Neural crest cell (in vitro differentiated cells): ENCODE measurements at places on chromosomes 4 and X. TPM values are rescaled to one million over a fixed set of nuclear protein-coding genes. Genes with fewer than 3 reads are reported as not detected.

DNA sequence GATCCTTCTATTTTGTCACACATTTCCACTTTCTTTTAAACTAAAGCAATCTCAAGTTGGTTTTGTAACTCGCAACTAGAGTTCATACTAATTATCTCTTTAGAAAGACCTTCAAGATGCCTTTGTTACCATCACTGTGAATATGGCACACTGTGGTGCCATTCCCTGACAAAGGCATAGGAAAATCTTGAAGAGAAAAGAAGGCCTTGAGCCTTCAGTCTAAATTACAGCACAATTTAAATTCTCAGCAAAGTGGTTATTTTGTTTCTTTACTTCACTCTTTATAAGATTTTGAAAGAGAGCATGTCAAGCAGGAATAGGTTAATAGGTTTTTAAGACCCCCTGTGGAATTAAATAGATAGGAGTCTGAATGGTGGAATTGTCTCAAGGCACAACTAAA is 89.0 kb upstream of the BANK1 start:
- H3K4me3 ChIP-seq: no peak overlapping the region
- no peaks in the 10 kb centered on the region for H3K27me3 ChIP-seq
- DNase-seq: no peak

DNA sequence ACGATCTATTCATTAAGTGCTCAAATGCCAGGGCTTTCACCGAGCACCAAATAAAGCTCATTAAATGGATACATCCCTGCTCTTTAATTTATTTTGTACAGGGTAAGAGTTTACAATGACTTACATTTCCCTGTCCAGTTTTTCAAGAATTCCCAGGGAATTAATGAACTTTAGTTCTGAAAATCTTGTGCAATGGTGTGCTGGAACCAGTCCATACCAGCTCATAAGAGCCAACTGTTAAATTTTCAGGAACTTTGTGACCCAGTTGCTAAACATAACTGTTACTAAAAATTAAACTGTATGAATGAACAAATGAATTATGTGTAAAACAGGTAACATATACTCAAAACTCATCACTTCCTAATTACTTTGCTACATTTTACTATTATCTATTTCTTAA is 191.7 kb upstream of the RASGEF1B start:
- DNase-seq: no peak
- no peaks in the 10 kb centered on the region for H3K4me1 ChIP-seq
- H3K36me3 ChIP-seq: no peaks in the 10 kb centered on the region
- no peak overlapping the region for H3K4me3 ChIP-seq
- H3K27ac ChIP-seq: no peak overlapping the region

- H3K4me3 ChIP-seq: peak overlapping the region; percentile 99
- no peaks in the 10 kb centered on the region for H3K36me3 ChIP-seq
- H3K4me1 ChIP-seq: peaks cover 47% of the 10 kb centered on the region
- peak overlapping the region; percentile 98 for H3K27ac ChIP-seq
- peak; percentile 47 for DNase-seq
- H3K27me3 ChIP-seq: no peaks in the 10 kb centered on the region
Observed at GRCh38 chr4:75724867-75725724, 719 bp downstream of the USO1 start.

- peaks cover 50% of the 10 kb centered on the region for H3K27me3 ChIP-seq
- no peak within 1 kb of the TSS for H3K27ac ChIP-seq
- no peaks in the 10 kb centered on the region for H3K36me3 ChIP-seq
Observed at GRCh38 chr4:25862411-25863346, at the start of gene SEL1L3. Gene SEL1L3 (minus strand): TSS chr4:25862988. CDS start chr4:25862836, 152 bp downstream.

GRCh38 chrX:113920661-113921060 is 663.2 kb upstream of the HTR2C start:
- H3K27ac ChIP-seq: no peak overlapping the region
- H3K4me1 ChIP-seq: no peaks in the 10 kb centered on the region
- no peak overlapping the region for H3K4me3 ChIP-seq
- H3K27me3 ChIP-seq: peaks cover 2% of the 10 kb centered on the region
- H3K36me3 ChIP-seq: no peaks in the 10 kb centered on the region
- no peak for DNase-seq

DNA sequence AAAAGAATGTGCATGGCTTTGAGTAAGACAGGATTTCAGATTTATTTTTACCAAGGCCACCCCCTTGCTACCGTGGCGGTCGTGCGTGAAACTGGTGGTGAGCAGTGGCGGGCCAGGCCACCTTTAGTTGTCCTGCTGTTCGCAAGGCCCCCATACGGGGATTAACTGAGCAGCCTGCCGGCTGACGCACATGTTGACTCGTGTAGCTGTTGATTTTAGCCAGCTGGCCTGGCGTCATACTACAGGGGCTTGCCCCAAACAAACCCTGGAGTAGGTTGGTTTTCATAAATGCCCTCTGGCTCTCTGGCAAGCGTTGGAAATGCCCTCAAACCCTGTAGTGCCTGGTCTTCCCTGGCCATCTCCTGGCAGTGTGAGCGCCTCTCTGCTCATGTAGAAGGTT is 28.4 kb downstream of the WFS1 start:
- no peak for DNase-seq
- no peak overlapping the region for H3K4me3 ChIP-seq
- no peaks in the 10 kb centered on the region for H3K27me3 ChIP-seq
- no peaks in the 10 kb centered on the region for H3K4me1 ChIP-seq
- peaks cover 16% of the 10 kb centered on the region for H3K36me3 ChIP-seq

- H3K36me3 ChIP-seq: no peaks in the 10 kb centered on the region
- no peak overlapping the region for H3K4me3 ChIP-seq
- no peak overlapping the region for H3K27ac ChIP-seq
- no peaks in the 10 kb centered on the region for H3K27me3 ChIP-seq
Observed at GRCh38 chr4:155972098-155972497, 18.4 kb upstream of the CTSO start.

GRCh38 chrX:72201836-72202536 is 20.4 kb downstream of the PIN4 start:
- peaks cover 12% of the 10 kb centered on the region for H3K36me3 ChIP-seq
- no peaks in the 10 kb centered on the region for H3K27me3 ChIP-seq

GRCh38 chr4:102420563-102421398 is 75.5 kb upstream of the SLC39A8 start:
- no peaks in the 10 kb centered on the region for H3K27me3 ChIP-seq
- H3K27ac ChIP-seq: no peak overlapping the region
- H3K4me1 ChIP-seq: no peaks in the 10 kb centered on the region

GRCh38 chr4:62571494-62571893 is 1371.4 kb downstream of the ADGRL3 start:
- H3K4me3 ChIP-seq: no peak overlapping the region
- H3K27ac ChIP-seq: no peak overlapping the region
- no peaks in the 10 kb centered on the region for H3K27me3 ChIP-seq
- no peaks in the 10 kb centered on the region for H3K4me1 ChIP-seq
- DNase-seq: no peak

- H3K27me3 ChIP-seq: peaks cover 5% of the 10 kb centered on the region
- no peaks in the 10 kb centered on the region for H3K36me3 ChIP-seq
- H3K4me1 ChIP-seq: no peaks in the 10 kb centered on the region
- no peak overlapping the region for H3K4me3 ChIP-seq
Observed at GRCh38 chrX:4005281-4005680, 291.8 kb upstream of the PRKX start.

- peaks cover 18% of the 10 kb centered on the region for H3K4me1 ChIP-seq
- DNase-seq: no peak
- no peaks in the 10 kb centered on the region for H3K27me3 ChIP-seq
- H3K36me3 ChIP-seq: no peaks in the 10 kb centered on the region
- no peak overlapping the region for H3K27ac ChIP-seq
Observed at GRCh38 chr4:108191269-108191914, 22.7 kb upstream of the LEF1 start.

GRCh38 chr4:55733932-55734331 is 85.7 kb upstream of the EXOC1L start:
- no peaks in the 10 kb centered on the region for H3K36me3 ChIP-seq
- no peak overlapping the region for H3K27ac ChIP-seq
- H3K4me1 ChIP-seq: no peaks in the 10 kb centered on the region
- no peak overlapping the region for H3K4me3 ChIP-seq
- H3K27me3 ChIP-seq: peaks cover 12% of the 10 kb centered on the region

GRCh38 chr4:76920715-76921114 is 22.8 kb upstream of the SOWAHB start:
- H3K4me3 ChIP-seq: no peak overlapping the region
- H3K36me3 ChIP-seq: peaks cover 6% of the 10 kb centered on the region
- H3K27me3 ChIP-seq: no peaks in the 10 kb centered on the region
- H3K27ac ChIP-seq: no peak overlapping the region
- H3K4me1 ChIP-seq: no peaks in the 10 kb centered on the region
- no peak for DNase-seq

DNA sequence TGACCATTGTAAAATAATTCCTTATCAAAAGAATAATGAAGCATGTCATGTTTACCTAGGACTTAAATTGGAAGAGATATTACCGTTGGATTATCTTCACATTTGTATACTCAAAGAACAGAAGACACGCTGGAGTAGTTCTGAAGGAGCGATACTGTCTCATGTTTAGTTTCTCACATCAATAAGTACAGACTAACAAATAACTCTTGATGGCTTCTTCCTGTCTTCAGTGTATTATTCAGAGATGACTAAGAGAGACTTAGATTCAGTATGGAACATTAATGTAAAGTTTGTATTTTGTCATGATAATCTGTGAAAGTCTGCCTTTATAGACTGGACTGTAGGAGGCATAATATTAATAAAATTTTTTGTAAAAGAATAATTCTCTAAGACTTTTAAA is 72.7 kb downstream of the SPRY1 start:
- no peaks in the 10 kb centered on the region for H3K27me3 ChIP-seq
- no peak overlapping the region for H3K27ac ChIP-seq
- no peak overlapping the region for H3K4me3 ChIP-seq
- DNase-seq: no peak
- peaks cover 49% of the 10 kb centered on the region for H3K4me1 ChIP-seq
- peaks cover 2% of the 10 kb centered on the region for H3K36me3 ChIP-seq

- no peak overlapping the region for H3K27ac ChIP-seq
- peaks cover 15% of the 10 kb centered on the region for H3K4me1 ChIP-seq
- H3K36me3 ChIP-seq: peaks cover 7% of the 10 kb centered on the region
- H3K4me3 ChIP-seq: peak overlapping the region; percentile 68
- H3K27me3 ChIP-seq: peaks cover 3% of the 10 kb centered on the region
Observed at GRCh38 chrX:1249101-1249887, 19.3 kb upstream of the CSF2RA start.

DNA sequence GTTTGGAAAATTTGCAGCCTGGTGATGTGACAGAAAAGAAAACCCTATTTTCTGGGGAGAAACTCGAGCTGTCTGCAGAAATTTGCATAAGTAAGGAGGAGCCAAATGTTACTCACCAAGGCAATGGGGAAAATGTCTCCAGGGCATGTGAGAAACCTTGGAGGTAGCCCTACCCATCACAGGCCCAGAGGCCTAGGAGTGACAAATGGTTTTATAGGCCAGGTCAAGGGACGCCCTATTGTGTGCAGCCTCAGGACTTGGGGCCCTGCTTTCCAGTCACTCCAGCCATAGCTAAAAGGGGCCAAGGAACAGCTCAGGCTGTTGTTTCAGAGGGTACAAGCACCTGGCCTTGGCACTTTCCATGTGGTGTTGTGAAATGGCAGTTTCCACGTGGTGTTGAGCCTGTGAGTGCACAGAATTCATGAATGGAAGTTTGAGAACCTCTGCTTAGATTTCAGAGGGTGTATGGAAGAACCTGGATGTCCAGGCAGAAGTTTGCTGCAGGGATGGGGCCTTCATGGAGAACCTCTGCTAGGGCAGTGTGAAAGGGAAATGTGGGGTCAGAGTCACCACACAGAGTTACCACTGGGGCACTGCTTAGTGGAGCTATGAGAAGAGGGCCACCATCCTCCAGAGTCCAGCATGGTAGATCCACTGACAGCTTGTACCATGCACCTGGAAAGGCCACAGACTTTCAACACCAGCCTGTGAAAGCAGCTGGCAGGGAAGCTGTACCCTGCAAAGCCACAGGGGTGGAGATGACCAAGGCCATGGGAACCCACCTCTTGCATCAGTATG is 637.6 kb upstream of the EPHA5 start:
- H3K27me3 ChIP-seq: no peaks in the 10 kb centered on the region
- H3K36me3 ChIP-seq: peaks cover 10% of the 10 kb centered on the region
- no peak for DNase-seq
- peaks cover 2% of the 10 kb centered on the region for H3K4me1 ChIP-seq
- no peak overlapping the region for H3K27ac ChIP-seq

- H3K27ac ChIP-seq: no peak overlapping the region
- H3K36me3 ChIP-seq: no peaks in the 10 kb centered on the region
- peaks cover 21% of the 10 kb centered on the region for H3K4me1 ChIP-seq
- DNase-seq: peak; percentile 28
Observed at GRCh38 chr4:186132577-186133242, 28.2 kb downstream of the FAM149A start.

DNA sequence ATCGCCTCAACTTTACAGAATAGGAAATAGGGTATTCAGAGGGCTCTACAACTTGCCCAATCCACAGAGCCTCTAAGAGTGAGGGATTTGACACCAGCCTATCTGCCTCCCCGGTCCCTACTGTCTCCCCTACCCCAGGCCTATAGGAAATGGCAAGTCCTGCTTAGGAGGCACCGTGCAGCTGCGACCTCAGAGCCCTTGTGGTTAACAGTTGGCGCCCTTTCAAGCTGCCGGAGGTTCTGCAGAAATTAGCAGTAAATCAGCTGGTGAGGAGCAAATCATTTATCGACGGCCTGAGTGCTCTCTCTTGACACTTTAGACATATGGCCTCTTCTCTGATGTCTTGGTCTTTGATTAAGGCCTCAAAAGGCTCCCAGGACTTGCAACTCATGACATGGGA is 96.9 kb downstream of the CLNK start:
- no peaks in the 10 kb centered on the region for H3K36me3 ChIP-seq
- H3K4me3 ChIP-seq: no peak overlapping the region
- H3K4me1 ChIP-seq: peaks cover 9% of the 10 kb centered on the region
- H3K27me3 ChIP-seq: no peaks in the 10 kb centered on the region
- H3K27ac ChIP-seq: no peak overlapping the region

DNA sequence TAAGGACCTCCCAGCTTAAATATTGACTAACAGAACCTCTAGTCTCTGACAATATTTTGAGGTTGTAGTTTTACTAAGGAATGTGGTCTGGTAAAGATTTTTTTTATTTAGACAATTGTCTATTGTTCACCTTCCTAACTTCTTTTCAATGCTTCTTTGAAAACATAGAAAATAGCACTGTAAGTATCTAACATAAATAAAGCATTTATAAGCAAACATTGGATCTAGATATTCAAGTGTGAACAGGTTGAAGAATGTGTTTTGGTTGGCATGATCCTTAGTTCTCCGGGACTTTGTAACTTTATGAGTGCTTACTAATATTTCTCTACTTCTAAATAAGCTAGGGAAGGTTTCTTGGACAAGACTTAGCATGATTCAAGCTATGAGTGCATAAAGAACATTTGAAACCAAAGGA is 285.4 kb upstream of the ARSJ start:
- H3K4me1 ChIP-seq: no peaks in the 10 kb centered on the region
- no peak overlapping the region for H3K27ac ChIP-seq
- H3K27me3 ChIP-seq: no peaks in the 10 kb centered on the region
- DNase-seq: no peak

The RAI2 gene
- total RNA-seq: 0.63 and 0.77 TPM in 2 replicates

The CLGN gene
- 16.1 and 19.0 TPM in 2 replicates for total RNA-seq

The APEX2 gene
- total RNA-seq: 19.6 and 20.9 TPM in 2 replicates

The CXCL8 gene
- total RNA-seq: not detected in 2 replicates

The SLC16A2 gene
- total RNA-seq: 17.8 and 19.8 TPM in 2 replicates

The RBM47 gene
- total RNA-seq: 0.37 and 0.48 TPM in 2 replicates

The MAGEA12 gene
- total RNA-seq: not detected in 2 replicates

The SAGE1 gene
- total RNA-seq: not detected in 2 replicates

The GYG2 gene
- total RNA-seq: 75.6 and 77.9 TPM in 2 replicates

The TMSB15B gene
- 36.8 and 40.7 TPM in 2 replicates for total RNA-seq
